ENCODE measurements at places on chromosomes 5 and 9.

- DNase-seq, result no peak
Observed at GRCh38 chr9:88641456-88642240, 106.7 kb downstream of the NXNL2 start.

DNA sequence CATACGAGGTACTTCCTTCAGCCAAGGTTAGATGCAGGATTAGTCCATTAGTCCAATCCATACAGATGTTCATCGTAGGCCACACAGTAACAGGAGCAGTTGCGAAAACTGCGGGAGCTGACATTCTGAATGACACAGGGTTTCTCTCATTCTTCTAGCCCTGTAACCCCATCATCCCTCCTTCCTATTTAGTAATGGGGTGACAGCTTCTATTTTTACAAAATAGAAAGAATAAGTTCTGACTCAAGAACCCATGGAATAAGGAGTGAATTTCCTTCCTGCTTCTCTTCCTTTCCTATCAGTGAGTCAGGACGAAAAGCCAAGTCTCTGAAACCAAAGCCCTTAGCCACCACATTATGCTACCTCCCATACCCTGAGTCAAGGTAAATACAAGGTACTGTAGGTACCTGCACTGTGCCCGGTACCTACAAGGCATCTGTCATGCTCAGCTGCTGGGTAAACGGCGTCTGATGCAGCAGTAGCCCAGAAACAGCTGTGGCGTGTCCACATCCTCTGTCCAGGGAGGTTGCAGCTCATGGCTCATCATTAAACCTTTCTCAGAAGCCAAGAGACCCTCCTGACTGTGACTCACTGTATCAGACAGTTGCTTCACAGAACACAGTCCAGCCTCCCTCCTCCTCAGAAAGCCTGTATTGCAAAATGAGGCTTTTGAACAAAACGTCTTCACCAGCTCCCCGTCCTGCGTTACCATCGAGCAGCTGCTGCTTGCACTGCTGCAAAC is 84.2 kb downstream of the ESM1 start:
- DNase-seq, result no peak

DNA sequence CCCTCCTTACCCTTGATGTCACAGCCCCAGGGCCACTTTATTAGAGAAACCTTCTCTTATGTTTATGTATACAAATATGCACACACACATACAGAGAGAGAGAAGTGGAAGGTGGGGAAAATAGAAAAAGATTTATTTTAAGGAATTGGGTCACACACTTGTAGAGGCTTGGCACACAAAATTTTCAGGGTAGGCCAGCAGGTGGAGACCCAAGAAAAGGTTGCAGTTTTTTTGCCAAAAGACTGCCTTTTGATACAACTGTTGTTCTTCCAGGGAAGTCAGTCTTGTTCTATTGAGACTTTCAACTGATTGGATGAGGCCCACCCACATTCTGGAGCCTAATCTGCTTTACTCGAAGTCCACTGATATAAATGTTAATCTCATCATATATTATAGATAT is 131.1 kb upstream of the PPP1R2B start:
- no peak for DNase-seq

- DNase-seq, result no peak
Observed at GRCh38 chr9:36744678-36745077, 172.0 kb downstream of the MELK start.

DNA sequence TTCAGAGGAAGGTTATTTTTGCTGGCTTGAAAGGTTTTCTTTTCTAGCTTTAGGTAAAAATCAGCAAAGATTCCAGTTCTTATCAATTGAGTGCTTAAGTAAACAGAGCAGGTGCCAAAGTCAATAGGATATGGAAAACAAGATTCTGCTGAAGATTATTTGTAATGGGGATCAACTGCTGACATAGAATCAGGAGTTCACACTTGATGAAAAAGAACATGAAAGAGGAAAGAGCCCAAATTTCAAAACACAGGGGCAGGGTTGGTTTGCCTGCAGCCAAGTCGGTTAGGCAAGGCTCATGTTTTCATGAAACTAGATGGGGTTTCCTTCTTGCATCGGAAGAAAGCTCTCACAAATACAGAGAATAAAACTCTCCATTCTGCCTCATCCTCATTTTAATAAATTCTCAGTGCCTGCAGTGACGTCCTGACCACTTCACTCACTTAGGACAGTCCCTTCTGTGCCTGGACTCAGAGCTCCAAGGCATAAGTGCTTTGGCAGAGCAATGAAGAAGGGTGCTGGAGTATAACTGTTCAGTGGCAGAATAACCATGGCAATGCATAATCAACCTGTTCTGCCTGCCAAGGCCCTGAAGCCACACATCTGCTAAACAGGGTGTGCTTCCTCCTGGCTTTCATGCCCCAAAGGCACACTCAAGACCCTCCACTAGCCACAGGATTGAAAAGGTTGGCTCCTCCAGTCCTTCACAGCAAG is 179.6 kb downstream of the GNAQ start:
- no peak for DNase-seq

- no peak for DNase-seq
Observed at GRCh38 chr5:42772265-42772993, 15.8 kb downstream of the CCDC152 start.

GRCh38 chr5:31027721-31028120 is 165.8 kb upstream of the CDH6 start:
- no peak for DNase-seq

DNA sequence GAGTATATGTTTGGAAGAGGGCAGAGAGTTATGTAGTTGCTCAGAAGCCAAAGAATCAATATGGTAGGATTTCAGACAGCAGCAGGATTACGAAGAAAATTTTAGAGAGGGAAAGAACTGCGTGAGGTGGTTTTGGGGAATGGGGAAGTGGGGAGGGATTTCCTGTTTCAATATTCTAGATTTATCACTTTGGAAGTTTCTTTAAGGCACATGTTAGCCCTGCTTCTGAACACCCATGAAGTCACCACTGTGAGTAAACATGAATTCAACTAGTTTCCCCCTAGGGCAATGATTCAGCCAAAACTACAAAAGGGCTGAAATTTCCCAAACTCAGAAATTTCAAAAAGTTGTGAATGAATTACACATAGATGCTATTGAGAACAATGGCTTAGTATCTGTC is 132.2 kb downstream of the EBF1 start:
- no peak for DNase-seq

- DNase-seq, result no peak
Observed at GRCh38 chr9:1332156-1332555, 282.0 kb downstream of the DMRT2 start.

DNA sequence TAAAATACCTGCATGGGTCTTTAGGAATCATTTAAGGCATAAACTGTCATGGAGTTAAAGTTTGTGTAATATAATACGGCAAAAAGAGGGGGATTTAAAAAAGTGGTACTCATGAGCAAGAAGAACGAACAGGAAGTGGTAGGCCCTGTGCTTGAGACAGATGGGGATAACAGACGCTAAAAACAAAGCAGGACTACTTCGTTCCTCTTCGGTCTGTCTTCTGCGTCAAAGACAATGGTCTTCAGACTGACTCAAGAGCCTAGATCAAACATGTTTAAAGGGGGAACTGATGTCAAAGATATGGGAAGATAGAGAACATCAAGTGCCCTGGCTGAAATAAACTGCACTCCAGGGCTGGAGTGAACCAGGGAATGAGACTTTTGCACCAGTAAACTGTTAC is 59.8 kb upstream of the RFX3 start:
- no peak for DNase-seq

- DNase-seq, result no peak
Observed at GRCh38 chr5:21802869-21803490, 1050.2 kb downstream of the CDH12 start.

- DNase-seq, result no peak
Observed at GRCh38 chr5:154298065-154298464, 107.5 kb downstream of the GALNT10 start.

DNA sequence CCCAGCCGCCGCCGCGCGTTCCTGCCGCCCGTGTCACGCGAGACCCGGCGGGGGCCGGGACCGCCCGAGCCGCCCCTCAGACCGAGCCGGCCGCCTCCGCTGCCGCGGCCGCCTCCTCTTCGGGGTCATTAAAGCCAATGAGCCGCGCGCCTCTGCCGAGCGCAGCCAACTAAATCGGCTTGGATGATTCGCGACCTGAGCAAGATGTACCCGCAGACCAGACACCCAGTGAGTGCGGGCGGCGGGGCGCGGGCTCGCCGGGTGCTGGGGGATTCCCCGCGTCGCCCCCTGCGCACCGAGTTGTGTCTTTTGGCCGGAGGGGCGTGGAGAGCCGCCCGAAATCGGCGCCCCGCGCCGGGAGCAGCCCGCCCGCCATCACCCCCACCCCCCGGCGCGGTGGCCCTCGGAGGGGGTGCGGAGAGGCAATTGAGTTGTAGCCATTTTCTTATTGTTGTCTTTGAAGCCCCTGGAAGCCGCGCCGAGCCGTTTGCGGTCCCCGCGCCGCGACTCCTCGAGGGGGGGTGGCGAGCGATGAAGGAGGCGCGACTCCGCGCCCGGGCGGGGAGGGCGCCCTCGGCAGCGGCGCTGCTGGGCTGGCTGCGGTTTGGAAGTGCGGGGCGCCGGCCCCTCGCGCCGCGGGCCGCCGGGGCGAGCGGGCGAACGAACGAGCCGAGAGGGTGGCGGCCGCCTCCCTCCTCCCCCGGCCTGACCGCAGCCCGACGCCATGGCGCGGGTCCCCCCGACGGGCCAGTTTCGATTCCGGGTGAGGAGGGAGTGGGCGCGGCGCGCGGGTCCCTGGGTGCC is 1.0 kb downstream of the TLE4 start:
- peak; percentile 38 for DNase-seq

DNA sequence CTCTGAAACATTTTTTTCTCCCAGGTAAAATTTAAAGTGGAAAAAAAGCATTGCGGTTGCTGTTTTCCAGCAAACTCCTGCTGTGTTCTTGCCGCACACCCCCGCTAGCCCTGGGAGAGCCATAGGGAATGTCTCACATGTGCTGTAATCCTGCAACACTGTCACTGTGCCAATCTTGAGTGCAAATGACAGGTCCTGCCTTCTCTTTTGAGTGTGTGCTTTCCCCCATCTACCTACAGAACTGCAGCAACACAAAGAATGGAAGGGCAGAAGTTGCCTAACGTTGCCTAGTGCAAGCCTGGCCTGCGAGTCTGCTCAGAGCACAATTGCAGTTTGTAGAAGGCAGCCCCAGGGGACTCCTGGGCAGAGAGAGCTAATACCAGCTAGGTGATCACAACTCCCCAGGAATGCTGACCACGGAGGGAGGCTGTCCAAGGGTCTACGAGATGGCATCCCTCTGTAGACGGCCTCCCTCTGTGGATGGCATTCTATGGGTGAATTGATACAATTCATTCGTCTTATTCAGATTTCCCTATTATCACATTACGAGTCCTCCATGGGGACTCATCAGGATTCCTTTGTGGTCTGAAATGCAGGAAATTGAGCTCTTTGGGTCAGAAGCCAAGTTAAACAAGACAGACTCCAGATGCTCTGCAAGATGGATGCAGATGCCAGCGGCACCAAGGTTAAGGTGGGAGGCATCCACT is 172.6 kb upstream of the S1PR3 start:
- DNase-seq, result no peak

- DNase-seq, result no peak
Observed at GRCh38 chr9:38032266-38033110, 36.5 kb downstream of the SHB start.

- DNase-seq, result no peak
Observed at GRCh38 chr5:173915310-173916014, 27.3 kb downstream of the CPEB4 start.

DNA sequence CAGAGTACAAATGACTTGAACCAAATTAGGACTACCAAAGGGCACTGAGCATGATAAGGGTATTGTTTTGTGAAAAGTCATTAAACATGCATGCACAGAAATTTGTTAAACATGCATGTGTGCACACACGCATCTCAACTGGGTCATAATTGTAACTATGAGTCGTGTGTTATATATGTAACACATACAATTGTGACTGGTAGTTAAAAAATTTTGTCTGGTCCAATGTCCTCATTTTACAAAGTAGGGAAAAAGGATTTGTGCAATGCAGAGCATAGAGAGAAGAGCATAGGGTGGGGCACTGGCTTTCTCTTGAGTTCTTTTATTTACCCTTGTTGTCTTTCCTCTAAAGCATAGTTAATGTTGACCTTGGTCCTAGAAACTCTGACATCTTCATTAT is 19.3 kb upstream of the IGFBPL1 start:
- DNase-seq, result no peak

- no peak for DNase-seq
Observed at GRCh38 chr9:136455043-136456002, 15.7 kb upstream of the INPP5E start.

DNA sequence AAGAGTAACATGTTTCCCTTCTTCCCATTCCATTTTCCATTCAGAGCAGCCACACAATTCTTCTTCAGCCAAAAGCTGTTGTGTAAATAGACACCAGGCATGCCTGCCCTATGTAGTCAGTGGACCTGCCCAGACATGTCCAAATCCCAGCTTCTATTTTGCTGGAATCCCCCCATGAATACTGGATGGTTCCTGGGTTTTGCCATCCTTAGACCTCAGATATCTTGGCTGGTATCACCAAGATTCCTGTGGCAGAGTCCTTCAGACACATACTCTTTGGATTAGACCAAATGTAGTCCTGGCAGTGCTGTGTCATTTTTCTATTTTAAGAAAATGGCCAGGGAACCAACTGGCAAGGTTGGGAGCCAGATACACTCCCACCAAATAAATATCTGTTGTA is 10.3 kb downstream of the FST start:
- DNase-seq, result no peak

GRCh38 chr9:77935974-77936373 is 95.6 kb downstream of the GNAQ start:
- DNase-seq, result no peak

DNA sequence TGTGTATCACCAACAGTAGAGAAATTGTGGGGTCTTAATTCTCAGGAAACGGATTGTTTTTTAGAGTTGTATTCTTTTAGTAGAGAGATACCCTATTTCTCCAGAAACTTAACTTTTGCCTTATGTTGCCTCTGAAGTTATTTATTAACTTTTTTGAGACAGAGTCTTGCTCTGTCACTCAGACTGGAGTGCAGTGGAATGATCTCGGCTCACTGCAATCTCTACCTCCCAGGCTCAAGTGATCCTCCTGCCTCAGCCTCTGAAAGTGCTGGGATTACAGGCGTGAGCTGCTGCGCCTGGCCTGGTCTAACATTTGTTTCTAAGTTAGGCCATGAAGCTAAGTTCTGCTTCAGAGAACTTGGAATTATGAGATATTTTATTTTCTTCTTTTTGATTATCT is 75.0 kb downstream of the CFAP95 start:
- no peak for DNase-seq

- DNase-seq, result no peak
Observed at GRCh38 chr9:93471124-93471523, 17.7 kb upstream of the FAM120AOS start.

DNA sequence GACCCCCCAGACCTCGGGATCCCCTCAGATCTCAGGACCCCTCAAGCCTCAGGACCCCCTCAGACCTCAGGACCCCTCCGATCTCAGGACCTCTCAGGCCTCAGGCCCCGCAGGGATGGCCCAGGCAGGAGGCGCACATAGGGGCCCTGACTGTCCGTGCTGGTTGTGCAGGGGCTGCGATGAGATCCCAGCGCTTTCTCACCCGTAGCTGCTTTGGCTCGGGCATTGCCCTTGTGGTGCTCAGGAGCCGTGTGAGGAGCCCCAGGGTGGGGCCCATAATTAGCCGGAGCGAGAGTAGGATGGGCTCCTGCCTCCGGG is 680 bp upstream of the LPCAT1 start:
- DNase-seq, result no peak
